Stimulated activated CD4-positive, alpha-beta T cell treated with anti-CD3 and anti-CD28 coated beads, Interleukin-12 subunit alpha, Interleukin-12 subunit beta, amount 100 ng/mL, for 4 hours (primary cell): ENCODE measurements at places on chromosomes 1 and 21.

- no peak for DNase-seq
Observed at GRCh38 chr1:154330669-154331068, 5.3 kb downstream of the ATP8B2 start.

GRCh38 chr1:41345434-41346075 lies 15.7 kb upstream of the FOXO6 start:
- DNase-seq: no peak

DNA sequence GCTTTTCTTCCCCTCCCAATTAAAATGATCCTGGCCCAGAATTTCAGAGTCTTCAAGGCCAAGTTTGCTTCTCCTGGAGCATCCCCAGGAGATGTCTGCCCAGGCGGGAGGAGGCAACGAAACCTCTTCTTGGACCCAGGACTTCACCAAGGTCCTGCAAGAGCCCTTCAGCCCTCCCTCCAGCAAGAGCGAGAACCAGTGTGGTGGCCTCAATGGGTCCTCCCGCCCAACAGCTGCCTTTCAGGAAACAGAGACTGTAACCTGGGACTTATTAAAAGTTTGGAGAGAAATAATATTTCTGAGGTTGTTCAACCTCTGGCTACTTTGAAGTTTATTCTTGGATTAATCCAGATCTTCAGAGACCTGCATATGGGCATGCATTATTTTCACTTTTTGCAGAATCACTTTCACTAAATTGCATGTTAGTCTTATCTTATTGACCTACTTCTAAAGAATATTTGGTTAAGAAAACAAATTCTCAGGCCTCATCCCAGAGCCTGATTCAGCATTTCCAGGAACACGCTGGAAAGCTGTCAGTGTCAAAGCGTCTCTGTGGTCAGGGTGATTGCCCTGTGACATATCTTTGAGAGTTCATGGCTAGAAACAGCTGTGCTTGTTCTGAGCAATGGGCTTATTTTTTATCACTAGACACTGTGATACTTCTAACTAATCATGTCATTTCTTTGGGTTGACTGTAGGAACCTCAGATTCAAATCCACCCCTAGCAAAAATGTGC lies 66.0 kb upstream of the CLDN14 start:
- DNase-seq: no peak

GRCh38 chr1:206557636-206558473 lies 50.5 kb downstream of the RASSF5 start:
- DNase-seq: no peak

DNA sequence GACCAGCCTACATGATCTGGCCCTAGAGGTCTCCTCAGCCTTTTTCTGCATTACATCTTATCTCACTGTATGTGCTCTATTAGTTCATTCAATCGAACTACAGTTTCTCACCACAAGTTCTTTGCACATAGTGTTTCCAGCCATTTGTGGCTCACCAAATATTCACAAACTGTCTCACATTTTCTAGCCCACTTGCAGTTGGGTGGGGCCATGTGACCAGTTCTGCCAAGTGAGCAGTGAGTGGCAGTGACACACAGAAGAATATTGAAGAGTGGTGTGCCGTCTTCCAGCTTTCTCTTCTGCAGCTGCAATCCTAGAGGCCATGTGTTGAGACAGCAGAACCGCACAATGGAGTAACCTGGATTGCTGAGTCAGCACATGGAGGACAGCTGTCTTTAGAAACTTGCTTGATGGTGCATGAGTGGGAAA lies 103.2 kb upstream of the ZNF644 start:
- no peak for DNase-seq

- DNase-seq: no peak
Observed at GRCh38 chr1:9892563-9893528, 17.2 kb downstream of the CTNNBIP1 start.

DNA sequence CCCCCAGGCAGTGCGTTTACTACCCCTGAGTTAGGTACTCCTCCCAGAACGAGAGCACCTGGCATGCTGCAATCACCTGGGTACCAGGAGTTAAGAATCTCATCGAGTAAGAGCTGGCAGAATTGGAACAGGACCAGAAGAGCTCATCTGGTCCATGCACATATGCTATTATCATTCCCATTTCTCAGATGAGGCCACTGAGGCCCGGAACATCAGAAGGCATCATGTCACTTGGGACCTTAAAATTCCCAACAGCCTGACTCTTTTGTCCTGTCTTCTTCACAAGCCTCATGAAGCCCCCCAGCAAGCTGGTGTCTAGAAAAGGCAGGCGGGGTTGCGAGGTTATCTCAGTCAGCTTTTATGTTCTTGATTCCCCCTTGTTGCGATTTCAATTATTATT lies 13.9 kb upstream of the IFFO2 start:
- DNase-seq: no peak

DNA sequence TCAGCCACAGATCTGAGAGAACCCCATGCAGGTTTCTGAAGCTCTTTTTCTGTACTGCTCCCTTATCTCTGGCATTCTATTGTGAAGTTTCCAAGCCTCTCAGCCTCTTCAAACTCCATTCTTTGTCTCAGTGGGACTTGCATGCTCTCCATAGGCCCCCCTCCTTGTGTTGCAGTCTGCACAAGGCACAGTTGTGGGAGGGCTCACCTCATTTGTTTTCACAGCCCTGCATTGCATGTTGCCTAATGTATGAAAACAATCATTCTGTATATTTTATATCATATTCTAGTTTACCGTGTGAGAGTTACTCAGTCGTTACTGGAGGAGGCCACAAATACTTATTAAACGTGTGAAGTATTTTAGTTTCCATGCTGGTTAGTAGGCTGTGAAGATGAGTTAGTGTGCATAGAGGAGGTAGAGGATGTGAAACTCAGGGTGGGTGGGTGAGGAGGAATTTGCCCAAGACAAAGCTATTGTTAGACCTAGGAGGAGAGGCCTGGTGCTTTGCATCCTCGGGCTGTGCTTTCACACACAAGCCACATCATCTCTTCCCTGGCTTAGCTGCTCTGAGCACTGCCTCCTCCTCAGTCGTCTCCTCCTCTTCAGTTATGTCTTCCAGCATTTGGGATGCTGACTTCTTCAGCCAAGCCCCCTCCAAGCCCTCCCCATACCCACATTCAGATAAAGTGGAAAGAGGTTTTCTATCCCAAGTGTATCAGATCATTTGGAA lies 7.8 kb upstream of the CHI3L2 start:
- peak; percentile 41 for DNase-seq

DNA sequence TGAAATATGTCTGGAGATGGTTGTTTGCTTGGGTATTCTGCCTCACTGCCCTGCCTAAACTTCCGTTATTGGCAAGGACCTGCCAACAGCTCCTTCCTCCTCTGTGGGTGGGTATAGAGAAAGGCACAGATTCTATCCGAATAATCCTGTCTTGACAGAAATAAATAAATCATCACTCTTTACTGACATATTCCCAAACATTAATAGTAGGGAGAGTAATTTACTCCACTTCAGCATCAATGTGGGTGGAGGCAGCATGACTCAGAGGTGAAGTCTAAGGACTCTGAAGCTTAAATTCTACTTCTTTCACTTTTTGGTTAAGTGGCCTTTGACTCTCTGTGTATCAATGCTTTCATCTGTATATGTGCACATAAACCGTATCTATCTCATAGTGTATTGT lies 2.9 kb downstream of the CD84 start:
- DNase-seq: peak; percentile 44

- no peak for DNase-seq
Observed at GRCh38 chr1:200448034-200448762, 38.4 kb upstream of the ZNF281 start.

DNA sequence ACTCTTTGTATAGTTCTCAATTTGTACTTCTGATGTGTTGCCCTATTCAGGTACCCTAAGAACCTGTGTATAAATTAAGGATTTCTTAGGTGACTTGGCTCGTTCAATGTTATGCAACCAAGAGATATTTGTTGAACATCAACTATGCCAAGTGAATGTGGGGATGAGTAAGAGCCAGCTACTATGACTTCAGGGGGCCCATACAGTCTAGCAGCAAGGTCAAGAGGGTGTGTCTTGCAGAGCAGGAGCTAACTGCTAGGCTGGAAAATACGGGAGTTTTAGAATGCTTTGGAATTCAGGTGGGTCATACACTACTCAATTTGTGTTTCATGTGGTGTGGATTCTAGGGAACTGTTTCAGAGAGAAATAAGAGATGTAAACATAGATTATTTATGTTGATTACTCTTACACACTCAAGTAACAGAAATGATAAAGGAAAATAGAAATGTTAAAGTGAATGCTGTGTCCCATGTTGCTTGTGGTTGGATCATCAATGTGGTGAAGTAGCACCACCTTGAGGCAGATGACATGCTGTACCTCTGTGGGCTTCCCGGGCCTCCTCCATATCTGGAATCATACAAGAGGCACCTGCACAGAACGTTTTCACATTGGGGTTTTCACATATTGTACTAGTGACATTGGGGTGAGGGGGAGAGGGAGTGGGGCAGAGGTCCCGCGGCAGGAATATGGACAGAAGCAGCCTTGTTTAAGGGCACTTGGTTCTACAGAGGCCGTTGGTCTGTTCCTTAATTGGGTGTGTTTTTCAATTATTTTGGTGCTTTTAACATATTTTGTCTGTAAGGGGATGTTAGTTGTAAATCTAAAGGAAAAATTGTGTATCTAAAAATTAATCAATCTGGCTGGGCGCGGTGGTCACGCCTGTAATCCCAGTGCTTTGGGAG lies 12.4 kb downstream of the ARPC5 start:
- peak; percentile 13 for DNase-seq

DNA sequence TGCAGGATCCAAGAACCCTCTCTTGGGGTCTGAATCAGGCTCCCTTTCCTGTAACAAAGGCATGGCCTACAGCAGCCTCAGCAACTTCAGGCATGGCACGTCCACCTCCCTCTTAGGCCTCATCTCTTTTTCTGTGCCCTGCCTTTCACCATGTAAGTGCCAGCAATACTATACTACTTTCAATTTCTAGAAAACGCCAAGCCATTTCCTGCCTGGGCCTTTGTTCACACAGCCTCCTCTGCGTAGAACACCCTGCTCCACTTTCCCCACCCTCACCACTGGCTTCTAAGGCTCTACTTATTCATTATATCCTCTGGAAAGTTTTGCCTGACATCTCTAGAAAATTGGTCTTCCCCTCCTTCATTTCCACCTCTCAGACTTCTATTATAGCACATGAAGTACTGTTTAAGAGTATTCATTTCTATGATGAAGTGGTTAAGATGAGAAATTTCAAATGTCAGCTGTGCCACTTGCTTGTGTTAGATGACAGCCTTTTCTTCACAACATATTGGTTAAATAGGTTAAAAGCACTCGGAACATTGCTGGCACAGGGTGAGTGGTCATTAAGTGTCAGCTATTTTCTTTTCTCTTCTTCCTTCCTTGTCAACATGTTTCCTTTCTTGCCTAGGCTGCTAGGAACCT lies 41.6 kb upstream of the VWA5B1 start:
- peak; percentile 22 for DNase-seq

DNA sequence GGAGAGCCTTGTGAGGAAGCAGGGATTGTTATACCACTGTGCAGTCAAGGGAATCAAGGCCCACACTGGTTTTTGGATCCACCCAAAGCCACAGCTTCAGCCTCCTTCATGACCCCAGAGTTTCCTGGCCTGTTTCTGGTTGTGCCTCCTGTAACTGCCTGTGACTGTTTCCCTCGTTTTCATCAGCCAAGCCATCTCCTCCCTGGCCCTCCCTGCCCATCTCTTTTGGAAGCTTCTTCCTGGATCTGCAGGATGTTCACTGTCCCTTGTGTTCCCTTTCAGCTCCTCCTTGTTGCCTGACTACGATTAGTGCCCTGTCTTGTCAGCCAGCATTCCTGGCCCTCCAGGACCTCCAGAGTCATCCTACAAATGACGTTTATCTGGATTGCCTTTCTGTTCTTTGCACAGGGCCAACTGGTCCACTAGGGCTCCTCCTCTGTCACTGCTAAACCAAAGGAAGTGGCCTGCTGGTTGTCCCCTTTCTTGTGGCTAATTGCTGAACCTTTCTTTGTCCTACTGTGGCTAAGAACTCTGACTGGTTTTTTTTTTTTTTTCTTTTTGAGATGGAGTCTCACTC lies 17.9 kb downstream of the SFT2D2 start:
- no peak for DNase-seq

- DNase-seq: no peak
Observed at GRCh38 chr1:85328713-85329397, 52.4 kb upstream of the BCL10 start.

DNA sequence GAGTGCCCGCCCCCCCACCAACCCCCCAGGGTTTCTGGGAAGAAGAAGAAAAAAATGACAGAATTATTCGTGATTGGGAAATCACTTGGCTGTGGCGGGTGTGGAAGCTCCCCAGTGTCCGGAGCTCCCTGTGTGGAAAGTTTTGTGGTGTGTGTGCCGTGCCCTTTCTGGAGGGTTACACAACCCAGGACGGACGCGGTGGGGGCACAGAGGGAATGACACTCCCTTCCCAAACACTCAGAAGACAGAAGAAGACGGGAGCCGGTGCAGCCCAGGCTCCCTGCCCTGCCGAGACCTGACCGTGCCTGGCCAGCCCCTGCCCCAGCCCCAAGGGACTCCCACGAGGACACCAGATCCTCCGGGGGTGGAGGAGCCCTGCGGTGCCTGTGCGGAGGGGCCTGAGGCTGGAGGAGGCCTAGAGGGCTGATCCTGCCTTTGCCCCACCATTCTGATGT lies 33.0 kb upstream of the ADARB1 start:
- no peak for DNase-seq

- no peak for DNase-seq
Observed at GRCh38 chr1:192998536-192998935, 60.6 kb downstream of the UCHL5 start.

GRCh38 chr21:26236281-26236680 lies 65.7 kb upstream of the APP start:
- DNase-seq: no peak

DNA sequence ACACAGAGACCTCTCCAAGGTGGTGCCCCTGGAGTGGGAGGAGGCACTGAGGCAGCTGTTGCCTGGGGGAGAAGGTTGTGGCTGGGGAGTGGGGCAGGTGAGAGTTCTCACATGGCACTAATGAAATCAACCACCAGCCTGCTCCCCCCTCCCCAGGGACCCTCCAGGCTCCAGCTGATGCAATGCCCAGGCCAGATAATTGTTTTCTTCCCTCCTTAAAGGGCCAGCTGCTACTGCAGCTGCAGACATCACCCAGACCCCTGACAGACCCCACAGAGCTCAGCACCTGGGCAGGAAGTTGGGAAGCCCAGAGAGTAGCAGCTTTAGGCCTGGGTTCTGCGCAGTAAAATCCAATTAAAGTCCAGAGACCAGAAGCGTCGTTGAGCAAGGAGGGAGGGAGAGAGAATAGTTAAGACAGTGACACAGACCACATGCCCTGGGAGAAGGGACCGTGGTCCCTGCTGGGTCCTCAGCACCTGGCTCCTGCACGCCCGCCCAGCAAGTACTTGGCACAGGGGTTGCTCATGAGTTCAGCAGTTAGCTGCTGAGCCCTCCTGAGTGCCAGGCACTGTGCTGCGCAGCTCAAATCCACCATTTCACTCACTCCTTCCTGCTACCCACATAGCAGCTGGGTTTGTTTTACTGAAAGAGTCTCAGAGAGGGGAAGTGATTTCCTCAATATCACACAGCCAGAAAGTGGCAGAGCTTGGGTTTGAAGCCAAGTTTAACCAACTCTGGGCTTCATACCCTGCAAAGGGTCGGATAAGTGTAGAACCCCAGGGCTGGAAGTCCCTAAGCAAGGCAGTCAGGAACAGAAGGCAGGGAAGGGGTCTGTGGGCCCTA lies 1.9 kb downstream of the RIMS3 start:
- no peak for DNase-seq

- no peak for DNase-seq
Observed at GRCh38 chr1:181391301-181391900, 91.9 kb upstream of the CACNA1E start.
